GM12891 (cell line): ENCODE measurements at places on chromosomes 12 and 14.

- DNase-seq = no peak
Observed at GRCh38 chr12:96520767-96521166, 31.4 kb downstream of the CFAP54 start.

- no peak for DNase-seq
Observed at GRCh38 chr12:96045566-96045965, 10.2 kb upstream of the LTA4H start.

DNA sequence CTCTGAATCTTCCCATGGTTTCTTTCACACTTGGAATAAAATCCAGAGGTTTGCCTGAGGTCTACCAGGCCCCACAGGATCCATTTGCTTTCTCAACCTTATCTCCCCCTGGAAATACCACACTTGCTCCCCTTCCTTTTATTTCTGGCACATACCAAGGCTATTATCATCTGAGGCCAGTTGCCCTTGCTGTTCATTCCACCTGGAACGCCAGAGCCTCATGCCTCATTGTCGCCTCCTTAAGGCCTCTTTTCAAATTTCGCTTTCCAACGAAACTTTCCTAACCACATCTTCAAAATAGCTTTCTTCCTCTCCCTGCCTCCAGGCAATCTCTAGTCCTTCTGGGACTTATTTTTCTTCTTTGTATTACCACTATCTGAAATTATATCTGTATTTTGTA lies 11.2 kb upstream of the LRIG3 start:
- DNase-seq = no peak

DNA sequence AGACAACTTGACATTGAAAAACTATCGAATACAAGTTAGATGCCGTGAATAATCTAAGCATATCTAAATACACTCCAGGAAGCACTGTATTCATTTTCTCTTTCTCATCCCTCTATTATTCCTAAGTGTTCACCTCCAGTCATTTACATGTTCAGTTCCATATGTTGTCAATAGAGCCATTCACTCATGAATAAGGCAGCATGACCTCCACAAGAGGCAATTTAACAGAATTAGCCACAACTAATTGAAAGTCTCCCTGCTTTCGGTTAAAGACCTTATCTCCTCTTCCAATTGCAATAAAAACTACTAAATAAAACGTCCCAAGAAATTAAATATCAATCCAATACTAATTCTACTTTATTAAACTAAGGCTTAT lies 1.8 kb downstream of the LRIG3 start:
- no peak for DNase-seq

GRCh38 chr14:67410313-67410712 lies 1.7 kb downstream of the PLEK2 start:
- no peak for DNase-seq

GRCh38 chr12:117052386-117053049 lies 46.7 kb downstream of the TESC start:
- no peak for DNase-seq

GRCh38 chr14:68666236-68666635 lies 126.6 kb downstream of the ZFP36L1 start:
- DNase-seq = no peak

DNA sequence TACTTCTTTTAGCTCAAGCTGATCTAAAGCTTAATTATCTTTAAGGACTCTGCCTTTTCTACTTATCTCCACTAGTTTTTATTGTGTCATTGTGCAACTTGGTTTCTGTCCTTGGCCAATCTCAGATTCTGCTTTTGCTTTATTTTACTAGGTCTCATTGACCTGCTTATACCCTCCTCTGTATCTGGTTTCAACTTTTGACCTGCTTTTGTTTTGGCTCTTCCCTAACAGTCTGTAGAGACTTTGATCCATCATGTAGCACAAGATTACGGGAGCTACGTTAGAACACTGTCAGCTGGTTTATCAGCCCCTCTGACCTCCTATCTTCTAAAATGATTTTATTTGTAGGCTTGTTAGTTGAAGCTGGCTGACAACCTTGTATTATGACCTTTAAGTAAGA lies 43.6 kb downstream of the ZCRB1 start:
- no peak for DNase-seq

DNA sequence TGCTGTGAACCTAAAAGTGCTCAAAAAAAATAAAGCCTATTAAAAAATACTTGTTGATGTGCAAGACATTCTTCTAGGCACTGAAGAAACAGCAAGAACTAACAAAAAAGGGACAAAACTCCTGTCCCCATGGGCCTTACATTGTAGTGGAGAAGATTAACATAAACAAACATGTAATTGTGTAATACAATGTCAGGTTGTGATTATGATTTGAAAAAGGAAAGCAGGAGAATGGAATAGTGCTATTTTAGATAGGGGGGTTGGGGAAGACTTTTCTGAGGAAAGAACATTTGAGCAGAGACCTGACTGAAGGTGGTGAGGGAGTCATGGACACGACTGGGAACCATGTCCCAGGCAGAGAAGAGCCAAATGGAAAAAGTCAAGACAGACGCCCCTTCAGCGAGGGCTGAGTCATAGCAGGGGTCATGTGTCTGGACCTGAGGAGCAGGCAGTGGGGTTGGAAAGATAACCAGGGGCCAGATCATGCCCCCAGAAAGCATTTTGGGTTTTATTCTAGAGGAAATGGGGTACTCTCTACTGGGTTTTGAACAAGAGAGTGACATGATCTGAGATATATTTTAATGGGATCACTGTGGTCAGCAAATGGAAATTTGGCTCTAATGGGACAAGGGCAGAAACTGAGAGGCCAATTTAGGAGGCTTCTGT lies 19.4 kb upstream of the IFNG start:
- no peak for DNase-seq

DNA sequence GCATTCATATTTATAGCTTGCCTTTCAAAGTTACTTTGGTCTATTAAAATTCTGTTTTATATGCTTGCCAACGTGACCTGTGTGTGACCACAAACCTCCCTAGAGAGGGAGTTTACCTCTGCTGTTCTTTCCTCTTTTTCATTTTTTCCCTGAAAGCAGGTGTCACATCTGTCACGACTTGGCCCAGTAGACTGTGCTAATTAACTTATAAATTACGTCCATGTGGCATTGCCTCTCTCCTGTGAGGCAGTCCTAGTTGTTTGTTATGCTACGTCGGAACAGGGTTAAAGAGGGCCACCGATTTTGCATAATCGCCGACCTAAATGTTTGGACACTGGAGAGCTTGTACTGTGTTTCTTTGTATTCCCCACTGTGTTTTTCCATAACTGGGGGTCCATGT lies 343.9 kb upstream of the FLRT2 start:
- no peak for DNase-seq

GRCh38 chr14:54909817-54910558 lies 7.4 kb upstream of the GCH1 start:
- DNase-seq = no peak

DNA sequence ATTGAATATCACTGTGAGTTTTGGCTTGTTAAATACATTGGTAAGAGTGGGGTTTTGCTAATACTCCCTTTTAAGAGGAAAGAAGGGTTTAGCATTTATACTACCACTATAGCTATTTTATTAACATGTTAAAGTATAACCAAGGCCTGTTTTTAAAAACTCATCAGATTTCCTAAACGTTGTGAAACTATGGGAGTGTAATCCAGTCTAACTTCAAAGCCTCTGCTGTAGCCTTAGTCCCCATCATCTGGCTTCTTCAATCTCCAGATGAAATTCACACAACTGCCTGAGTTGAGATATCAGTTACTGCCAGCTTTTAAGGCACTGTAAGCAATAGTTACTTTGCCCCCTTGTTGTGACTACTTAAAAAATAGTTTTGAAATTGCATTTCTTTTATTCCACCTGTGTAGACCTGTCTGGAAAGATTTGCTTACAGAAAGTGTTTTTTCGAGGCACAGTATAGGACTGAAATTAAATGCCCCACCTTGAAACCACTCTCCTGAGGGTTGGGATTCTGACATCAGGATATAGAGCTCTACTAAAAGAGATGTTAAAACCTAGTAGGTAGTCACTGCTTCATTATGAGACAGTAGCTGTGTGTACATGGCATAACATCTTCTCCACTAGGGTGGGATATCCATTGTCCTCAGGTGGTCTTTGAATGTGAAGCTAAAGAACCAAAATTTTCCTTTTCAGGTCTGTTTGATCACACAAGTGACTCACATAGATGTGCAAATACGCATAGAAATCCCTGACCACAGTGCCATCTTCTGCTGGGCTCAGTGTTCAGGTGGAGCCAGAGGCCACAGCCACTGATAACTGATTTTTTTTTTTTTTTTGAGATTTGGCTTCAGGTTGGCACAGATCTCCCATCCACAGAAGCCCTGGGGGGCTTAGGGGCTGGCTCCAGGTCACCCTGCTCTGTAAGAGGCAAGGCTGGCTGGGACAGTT lies 125.5 kb downstream of the DAAM1 start:
- DNase-seq = no peak

DNA sequence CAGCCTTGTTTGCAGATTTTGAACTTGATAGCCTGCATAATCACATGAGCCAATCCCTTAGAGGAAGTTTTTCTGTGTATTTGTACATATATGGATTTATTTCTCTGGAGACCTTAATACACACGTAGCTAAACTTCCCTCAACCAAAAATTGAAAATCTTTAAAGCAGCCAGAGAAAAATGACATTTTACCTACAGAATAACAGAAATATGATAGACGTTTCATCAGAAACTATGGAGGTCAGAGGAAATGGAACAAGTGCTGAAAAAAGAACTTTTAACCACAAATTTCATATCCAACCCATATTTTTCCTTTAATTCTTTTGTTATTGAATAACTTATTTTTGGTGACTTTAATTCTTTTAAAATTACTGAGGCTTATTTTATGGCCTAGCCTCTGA lies 177.7 kb downstream of the CCDC91 start:
- no peak for DNase-seq

GRCh38 chr14:63933711-63934110 lies 80.9 kb downstream of the SYNE2 start:
- DNase-seq = no peak

- no peak for DNase-seq
Observed at GRCh38 chr12:91777268-91777992, 368.2 kb downstream of the BTG1 start.
